ENCODE measurements at places on chromosomes 13 and 19. TPM values are rescaled to one million over a fixed set of nuclear protein-coding genes. Genes with fewer than 3 reads are reported as not detected.

- DNase-seq = no peak
Observed at GRCh38 chr19:23916991-23917390, 2.3 kb downstream of the ZNF726 start.

GRCh38 chr13:48155848-48156247 lies 60.9 kb upstream of the MED4 start:
- DNase-seq = no peak

DNA sequence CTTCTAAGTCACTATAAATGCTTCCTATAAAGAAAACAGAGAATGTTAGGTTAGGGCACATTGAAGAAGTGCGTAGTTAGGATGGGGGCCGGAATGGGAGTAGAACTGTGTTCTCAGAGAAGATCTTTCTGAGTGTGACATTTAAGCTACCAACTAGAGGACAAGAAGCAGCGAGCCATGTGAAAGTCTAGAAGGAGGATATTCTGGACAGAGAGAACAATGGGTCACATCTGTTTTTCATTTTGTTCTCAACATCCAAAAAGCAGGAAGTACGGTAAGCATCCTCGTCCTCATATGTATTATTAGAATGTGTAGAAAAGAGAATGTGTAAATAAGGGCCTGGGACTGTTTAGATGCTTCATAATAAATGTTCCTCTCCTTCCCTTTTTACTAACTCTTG lies 44.5 kb upstream of the PARP4 start:
- no peak for DNase-seq

DNA sequence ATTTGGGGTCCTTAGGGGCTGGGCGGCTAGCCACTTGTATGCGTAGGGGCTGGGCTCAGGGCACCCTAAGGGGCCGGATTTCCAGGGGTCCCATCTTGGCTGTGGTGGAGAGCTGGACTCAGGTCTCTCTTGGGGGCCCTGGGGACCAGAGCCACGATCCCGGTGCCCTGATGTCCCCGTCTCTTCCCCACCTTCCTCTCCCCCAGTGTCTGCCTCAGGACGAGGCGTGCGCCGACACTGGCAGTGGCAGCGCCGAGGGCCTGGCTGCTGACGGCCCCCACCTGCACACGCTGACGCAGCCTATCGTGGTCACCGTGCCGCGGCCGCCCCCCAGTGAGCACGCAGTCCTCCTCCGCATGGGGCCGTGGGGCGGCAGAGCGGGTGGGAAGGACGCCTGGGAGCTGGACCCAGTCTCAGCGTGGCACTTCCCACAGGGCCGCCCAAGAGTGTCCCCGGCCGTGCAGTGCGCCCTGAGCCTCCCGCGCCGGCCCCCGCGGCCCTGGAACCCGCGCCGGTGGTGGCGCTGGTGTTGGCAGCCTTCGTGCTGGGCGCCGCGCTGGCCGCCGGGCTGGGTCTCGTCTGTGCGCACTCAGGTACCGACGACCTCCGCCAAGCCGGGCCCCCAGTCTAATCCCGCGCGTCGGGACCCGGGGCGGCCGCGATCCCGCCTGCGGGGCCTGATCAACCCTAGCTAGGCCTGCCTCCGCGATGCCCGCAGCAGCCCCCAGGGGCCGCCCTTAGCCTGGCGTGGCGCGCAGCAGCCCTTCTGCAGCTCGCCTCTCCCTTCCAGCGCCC lies 2.7 kb upstream of the SNAPC2 start:
- peak; percentile 68 for DNase-seq

- DNase-seq = peak; percentile 22
Observed at GRCh38 chr13:111216166-111216960, 101.3 kb downstream of the ARHGEF7 start.

DNA sequence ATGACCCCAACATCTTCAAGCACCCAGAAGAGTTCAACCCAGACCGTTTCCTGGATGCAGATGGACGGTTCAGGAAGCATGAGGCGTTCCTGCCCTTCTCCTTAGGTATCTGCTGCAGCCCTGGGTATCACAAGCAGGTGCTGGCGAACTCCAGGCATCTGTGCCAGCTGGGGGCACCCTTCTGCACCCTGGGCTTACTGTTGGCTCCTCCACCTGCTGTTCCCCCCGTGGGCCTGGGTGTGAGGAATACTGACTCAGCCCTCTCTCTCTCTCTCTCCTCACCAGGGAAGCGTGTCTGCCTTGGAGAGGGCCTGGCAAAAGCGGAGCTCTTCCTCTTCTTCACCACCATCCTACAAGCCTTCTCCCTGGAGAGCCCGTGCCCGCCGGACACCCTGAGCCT lies 13.0 kb downstream of the CYP2S1 start:
- no peak for DNase-seq

DNA sequence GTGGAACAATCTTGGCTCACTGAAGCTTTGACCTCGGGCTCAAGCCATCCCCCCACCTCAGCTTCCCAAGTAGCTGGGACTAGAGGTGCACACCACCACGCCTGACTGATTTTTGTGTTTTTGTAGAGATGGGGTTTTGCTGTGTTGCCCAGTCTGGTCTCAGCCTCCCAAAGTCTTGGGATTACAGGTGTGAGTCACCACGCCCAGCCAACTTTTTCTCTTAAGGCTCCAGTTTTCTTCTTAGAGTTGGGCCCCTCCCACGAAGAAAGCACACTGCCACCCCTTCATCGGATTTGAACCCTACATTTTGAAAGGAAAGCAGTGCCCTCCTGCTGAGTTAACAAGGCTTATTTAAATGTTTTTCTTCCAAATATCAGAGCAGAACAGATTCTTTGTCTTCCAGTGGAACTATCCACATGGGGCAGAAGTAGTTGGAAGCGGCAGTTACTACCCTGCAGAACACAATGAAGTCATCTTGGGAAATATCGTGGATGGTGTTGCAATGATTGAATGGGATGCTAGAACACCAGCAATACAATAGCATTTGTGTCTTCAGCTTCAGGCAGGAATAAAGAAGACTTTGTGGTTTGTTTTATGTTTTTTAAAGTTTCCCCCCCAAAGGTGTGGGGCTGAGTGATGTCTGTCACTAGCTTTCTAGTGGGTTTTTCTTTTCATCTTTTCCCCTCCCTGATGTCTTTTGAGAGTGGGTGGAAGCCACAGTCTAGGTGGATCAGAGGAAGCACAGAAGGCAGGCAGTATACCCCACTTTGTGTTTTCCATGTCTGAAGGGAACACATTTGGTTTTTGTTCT lies 8.9 kb downstream of the ACTN4 start:
- peak; percentile 53 for DNase-seq

DNA sequence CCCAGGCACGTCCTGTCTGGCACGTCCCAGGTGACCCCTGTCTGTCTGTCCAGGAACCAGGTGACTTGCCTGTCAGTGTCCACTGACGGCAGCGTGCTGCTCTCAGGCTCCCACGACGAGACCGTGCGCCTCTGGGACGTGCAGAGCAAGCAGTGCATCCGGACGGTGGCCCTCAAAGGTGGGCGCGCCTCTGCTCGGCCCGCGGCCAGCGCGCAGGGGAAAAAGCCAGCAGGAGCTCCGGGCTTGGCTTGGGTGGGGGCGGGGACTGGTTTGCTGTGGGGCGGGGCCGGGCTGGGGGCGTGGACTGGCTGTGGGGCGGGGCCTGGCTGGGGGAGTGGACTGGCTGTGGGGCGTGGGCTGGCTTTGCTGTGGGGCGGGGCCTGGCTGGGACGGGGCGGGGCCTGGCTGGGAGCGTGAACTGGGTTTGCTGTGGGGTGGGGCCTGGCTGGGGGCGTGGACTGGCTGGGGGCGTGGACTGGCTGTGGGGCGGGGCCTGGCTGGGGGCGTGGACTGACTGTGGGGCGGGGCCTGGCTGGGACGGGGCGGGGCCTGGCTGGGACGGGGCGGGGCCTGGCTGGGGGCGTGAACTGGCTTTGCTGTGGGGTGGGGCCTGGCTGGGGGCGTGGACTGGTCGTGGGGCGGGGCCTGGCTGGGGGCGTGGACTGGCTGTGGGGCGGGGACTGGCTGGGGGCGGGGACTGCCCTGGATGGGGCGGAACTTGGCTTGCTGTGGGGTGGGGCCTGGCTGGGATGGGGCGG lies 7.2 kb downstream of the WDR18 start:
- peak; percentile 69 for DNase-seq

DNA sequence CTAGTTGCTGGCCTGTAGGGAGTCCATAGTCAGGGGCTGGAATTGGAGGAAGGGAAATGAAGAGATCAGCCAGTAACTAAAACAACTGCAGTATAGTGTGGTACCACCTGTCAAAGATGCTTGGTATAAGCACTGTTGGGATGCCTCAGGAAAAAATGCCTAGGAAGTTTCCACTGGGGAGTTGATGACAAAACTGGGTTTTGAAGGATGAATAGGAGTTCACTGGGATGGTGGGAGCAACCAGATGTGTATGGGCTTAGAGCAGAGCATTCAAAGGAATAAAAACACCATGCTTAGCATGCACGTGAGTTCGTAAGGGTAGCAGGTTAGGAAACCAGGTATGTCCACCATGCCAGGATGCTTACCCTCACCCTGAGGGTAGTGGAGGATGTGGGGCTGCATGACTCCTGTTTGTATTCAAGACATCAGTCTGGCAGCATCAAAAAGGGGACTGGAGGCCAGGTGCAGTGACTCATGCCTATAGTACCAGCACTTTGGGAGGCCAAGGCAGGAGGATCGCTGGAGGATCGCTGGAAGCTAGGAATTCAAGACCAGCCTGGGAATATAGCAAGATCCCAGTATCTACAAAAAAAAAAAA lies 7.1 kb downstream of the CATSPERD start:
- DNase-seq = no peak

GRCh38 chr13:45728759-45729158 lies 26.6 kb downstream of the CBY2 start:
- no peak for DNase-seq

GRCh38 chr13:80096383-80096782 lies 244.5 kb downstream of the SPRY2 start:
- DNase-seq = no peak

DNA sequence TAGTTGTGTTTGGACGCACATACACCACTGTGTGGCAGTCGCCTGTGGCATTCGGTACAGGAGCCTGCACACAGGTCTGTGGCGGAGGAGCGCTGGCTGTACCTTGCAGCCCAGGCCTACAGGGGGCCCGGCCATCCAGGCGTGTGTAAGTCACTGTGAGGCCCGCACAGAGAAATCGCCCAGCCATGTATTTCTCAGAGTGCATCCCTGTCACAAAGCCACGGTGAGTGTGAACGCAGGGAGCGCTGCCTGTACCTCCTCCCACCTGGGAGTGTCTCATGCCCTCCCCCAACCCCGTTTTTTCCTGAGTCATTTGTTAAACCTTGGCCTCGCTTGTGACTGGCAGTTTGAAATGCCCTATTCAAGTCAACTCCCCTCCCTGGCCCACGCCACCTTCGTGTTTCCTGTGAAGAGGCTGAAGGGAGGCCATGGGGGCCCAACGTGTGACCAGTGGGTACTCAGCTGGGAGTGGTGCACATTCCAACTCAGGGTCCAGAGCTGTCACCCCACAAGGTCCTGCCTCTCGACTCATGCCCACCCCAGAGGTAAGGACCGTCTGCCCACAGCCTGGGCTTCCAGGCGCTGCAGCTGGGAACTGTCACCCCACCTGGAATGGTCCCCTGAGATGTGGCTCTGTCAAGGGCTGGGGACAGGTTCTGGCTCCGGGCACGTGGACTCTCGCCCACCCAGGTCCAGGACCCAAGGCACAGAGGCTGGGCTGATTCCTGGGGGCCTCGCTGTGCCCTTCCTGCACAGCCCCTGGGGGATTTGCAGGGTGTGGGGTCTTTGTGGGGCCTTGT lies 11.6 kb upstream of the RASA3 start:
- peak; percentile 39 for DNase-seq

DNA sequence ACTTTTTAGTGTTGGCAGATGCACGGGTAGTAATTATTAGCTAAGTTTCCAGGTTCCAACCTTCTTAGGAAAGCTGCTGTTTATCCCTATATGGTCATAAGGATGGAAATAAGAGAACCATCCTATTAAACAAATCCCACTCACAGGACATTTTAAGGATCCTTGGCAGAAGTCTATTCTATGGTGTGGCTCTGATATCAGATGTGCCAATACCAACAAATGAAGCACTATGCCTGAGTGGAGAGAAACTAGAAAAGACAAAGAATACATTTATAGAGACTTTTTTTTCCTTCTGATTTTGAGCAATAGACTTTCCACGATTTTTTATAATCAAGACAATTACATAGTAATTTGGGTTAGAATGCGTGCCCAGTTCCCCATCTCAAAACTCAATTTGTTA lies 12.6 kb downstream of the PCDH17 start:
- no peak for DNase-seq

- no peak for DNase-seq
Observed at GRCh38 chr13:20161275-20161950, 561 bp upstream of the GJA3 start.

DNA sequence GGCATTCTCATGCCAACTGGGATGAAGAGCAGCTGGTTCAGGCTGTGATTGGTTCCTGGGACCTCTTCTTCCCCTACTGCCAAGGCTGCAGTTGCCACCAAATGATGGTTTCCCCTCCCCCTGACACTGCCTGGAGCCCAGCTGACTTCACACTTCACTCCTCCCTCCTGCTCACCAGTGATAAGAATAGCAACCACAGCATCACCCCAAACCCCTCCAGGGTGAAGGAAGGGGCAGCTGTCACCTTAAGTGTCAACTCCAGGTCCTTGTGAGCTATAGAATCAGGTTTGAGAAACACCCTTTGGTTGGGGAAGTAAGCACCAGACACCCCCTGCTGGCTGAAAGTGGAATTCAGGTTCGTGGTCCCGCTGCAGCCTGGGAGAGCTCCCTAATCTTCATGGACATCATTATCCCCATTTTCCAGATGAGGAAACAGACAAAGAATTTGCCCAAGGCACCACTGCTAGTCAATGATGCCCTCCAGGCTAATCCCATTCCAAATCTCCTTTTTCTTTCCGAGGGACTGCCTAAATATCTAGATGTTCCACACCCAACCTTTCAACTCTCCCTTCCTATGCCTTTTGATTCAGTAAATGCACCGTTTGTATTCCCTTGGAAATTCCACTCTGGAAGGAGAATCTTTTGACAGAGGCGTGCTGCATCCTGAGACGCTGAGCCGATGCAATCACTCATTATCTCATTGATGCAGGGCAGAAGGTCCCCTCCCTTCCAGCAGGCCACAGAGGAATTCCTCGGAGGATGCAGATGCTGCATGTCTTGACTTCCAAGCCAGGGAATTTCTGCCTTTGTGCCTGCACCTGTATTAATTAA lies 50.6 kb upstream of the UQCRFS1 start:
- peak; percentile 67 for DNase-seq

DNA sequence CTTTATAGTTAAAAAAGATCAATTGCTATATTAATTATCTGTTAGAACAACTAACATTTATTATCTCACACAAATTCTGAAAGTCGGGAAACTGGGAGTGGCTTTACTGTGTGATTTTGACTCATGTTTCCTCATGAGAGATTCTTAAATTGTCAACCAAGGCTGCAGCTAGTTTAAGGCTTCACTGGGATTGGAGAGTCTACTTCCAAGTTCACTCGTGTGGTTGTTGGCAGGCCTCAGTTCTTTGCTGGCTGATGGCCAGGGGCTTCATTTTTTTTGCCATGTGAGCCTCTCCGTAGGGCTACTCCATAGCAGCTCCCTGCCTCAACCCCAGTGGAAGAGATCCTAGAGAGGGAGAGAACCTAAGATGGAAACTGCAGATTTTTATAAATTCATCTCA lies 24.5 kb upstream of the LPAR6 start:
- DNase-seq = no peak

- DNase-seq = no peak
Observed at GRCh38 chr13:33917190-33917589, 99.2 kb downstream of the RFC3 start.

The THSD8 gene
- 42.7 TPM for total RNA-seq

The DIAPH3 gene
- total RNA-seq = 36.8 TPM

The TMEM272 gene
- total RNA-seq = 0.60 TPM

The GJB6 gene
- total RNA-seq = 4.7 TPM

The KLK4 gene
- total RNA-seq = not detected

The TNFSF13B gene
- total RNA-seq = 6.6 TPM
